ENCODE measurements at places on chromosomes 12 and 14.
A peak's percentile ranks its signal among the peaks of the same experiment; 100 is the strongest.

- DNase-seq: no peak
Observed at GRCh38 chr14:74583689-74584434, 28.2 kb downstream of the LTBP2 start.

DNA sequence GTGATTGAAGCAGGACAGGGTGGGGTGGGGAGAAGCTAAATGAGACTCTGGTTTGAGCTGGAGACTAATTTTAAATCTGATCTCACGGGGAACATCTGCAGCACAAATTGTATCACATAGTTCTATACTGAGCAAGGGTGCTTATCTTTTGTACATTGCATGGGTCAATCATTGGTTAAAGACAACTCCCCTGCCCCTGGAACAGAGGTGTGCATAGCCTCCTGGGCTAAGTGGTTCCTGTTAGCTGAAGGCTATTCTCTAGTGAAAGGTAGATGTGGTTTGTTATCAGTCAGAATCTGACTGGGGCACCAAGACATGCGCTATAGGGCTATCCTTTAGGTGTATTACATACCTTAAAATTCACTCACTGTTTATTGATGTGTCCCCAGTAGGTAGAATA is 103.9 kb upstream of the KITLG start:
- DNase-seq: no peak

DNA sequence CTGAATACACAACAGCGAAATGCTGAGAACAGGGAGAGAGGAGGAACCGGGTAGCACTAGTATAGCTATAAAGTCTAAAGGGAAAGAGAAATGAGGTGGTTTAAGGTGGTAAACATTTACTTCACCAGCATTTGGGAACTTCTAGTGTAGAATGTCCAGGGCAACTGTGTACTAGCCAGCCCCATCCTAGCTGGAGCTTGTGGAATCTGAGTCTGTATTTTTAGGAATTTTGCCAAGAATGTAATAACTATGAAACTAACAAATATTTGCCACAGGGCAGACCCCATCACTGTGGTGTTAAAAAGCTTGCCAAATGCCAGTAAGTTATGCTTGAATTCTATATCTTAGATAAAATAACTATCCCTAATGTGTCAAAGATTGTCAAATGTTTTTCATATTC is 398.9 kb upstream of the MIS18BP1 start:
- no peak for DNase-seq

GRCh38 chr14:43479596-43480195 is 1027.4 kb downstream of the FSCB start:
- no peak for DNase-seq

- DNase-seq: no peak
Observed at GRCh38 chr14:96482986-96483385, 19.2 kb upstream of the PAPOLA start.

DNA sequence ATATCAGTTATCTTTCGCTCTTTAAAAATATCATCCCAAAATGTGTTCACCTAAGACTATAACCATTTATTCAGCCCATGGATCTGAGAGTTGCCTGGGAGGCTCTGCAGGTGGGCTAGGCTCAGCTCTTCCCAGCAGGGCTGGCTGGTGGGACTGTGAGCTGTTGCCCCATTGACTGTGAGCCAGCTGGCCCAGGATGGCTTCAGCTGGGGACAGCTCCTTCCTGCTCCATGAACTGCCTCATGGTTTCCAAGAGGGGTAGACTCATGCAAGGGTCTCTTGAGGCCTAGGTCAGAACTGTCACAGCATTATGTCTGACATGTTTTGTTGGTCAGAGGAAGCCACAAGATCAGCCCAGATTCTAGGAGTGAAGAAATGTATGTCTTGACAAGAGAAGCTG is 114.1 kb upstream of the E2F7 start:
- DNase-seq: no peak

DNA sequence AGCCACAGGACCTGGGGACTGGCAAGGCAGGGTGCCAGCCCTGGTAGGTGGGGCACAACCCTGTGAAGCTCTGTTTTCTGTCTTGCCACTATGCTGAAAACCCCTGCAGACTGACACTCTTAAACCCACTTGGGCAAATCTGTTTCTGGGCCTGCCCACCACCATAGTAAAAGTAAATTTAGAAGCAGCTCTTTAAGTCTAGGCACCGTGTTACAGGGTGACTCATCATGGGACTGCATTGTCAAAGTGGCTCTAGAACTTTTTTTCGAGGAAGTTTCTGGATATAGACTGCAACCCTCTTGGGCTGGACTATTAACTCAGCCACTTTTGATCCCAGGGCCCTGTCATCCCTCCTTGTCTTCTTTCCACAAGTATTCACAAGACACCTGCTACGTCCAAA is 7.7 kb downstream of the TUNAR start:
- no peak for DNase-seq

DNA sequence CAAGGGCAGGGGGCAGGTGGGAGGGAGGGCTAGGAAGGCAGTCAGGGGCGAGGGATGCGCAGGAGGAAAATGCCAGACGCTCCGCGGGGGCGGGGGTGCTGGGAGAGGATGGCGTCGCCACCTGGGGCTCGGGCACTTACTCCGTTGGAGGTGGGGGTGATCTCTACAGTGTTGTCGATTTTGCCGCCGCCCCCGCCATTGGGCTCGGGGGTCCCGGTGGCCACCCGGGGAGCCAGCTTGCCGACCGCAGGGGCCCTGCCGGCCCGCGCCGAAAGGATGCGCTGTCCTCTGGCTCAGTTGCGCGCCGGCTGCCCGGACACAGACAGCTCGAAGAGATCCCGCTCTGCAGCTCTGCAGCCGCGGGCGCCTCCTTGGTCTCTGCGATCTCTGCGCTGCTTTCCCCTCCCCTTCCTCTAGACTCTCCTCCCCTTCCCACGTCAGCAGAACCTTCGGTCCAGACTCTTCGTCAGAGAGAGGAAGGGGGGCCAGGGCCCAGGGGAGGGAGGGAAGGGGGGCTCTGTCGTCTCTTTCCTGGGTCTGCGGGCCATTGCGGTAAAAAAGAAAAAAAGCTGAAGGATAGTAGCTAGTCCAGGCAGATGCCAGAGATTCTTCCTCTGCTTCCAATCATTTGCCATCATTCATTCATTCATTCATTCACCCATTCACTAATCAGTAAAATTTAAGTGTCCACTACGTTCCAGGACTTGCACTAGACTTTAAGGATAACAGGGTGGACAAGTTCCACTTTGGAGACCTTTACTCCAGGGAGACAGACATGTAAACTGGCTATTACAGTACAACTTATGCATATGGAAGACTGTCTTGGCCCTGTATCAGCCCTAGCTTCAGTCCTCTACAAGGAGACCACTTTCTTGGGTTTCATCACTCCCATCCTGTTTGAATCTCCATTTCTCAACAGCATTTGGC is at the start of gene SLC22A17:
TSS of gene SLC22A17 (minus strand) at position 382 of the 927 bp plus-strand sequence.
- DNase-seq: peak; percentile 83

DNA sequence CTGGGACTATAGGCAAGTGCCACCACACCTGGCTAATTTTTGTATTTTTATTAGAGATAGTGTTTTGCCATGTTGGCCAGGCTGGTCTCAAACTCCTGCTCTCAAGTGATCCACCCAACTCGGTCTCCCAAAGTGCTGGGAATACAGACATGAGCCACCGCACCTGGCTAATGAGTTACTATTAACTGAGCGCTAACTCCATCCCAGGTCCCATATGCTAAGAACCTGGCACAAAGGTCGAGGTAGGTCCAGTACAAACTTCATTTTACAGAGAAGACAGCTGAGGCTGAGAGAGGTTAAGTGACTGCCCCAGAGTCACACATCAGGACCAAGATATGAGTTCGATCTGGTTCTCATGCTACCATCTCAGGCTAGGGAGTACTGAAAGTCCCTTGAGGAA is 4.5 kb upstream of the PLA2G1B start:
- DNase-seq: no peak

GRCh38 chr12:19234981-19235871 is 105.7 kb downstream of the PLEKHA5 start:
- DNase-seq: no peak
